ENCODE measurements at places on chromosomes 4 and X. TPM values are rescaled to one million over a fixed set of nuclear protein-coding genes. Genes with fewer than 3 reads are reported as not detected.

VEGFD gene
- total RNA-seq = 0.26 TPM

TRIM75 gene
- not detected for total RNA-seq

MAD2L1 gene
- 9.0 TPM for total RNA-seq

KLHL4 gene
- total RNA-seq = 157 TPM

KLF8 gene
- 0.13 TPM for total RNA-seq

USP17L13 gene
- not detected for total RNA-seq

IGFBP7 gene
- total RNA-seq = 1,706 TPM

STPG2 gene
- not detected for total RNA-seq

HSFX1 gene
- 0.26 TPM for total RNA-seq

CYSLTR1 gene
- total RNA-seq = under 0.01 TPM

GYG2 gene
- total RNA-seq = 1.0 TPM

PDS5A gene
- 49.8 TPM for total RNA-seq

REELD1 gene
- total RNA-seq = not detected

PARM1 gene
- total RNA-seq = not detected

DUX4 gene
- not detected for total RNA-seq
